ENCODE measurements at places on chromosomes 6 and 20.

DNA sequence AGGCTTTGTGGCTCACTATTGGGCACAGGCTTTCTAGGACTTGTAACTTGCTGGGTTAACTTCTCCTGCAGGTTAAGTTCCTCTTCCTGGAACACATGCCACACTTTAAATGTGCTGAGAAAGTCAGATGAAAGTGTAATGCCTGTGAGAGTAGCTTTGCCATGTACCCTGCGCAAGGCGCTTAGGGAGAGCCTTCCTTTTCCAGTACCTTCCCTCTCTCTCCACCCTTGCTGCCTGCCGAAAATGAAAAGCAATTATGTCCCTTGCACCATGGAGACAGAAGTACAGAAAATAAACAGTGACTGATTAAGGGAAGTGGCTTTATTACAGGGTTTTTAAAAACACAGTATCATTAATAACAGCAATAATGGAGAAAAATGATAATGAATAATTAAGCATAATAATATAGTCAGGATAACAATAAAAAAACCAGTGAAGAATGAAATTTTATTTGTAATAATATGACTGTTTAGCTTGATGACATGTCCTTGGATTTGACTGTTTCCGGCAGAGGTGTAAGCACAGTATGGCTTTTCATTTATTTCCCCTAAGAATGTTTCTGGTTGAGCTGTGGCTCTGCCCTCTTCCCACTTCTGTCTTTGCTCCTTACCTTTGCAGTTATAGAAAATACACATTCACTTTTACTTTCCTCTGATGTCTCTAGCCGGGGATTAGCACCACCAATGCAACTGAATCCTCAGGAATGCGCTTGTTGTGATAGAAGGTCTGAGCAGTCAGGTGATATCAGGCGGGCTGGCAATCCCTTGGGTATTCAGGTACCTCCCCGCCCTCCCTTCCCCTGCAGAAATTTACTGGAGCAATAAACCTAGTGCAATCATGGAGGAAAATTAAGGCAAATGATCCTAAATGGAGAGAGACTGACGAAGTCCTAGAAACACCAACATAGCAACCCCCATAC lies 472.3 kb upstream of the CITED2 start:
- DNase-seq = no peak

GRCh38 chr6:163284151-163284550 lies 130.4 kb upstream of the QKI start:
- DNase-seq = no peak

DNA sequence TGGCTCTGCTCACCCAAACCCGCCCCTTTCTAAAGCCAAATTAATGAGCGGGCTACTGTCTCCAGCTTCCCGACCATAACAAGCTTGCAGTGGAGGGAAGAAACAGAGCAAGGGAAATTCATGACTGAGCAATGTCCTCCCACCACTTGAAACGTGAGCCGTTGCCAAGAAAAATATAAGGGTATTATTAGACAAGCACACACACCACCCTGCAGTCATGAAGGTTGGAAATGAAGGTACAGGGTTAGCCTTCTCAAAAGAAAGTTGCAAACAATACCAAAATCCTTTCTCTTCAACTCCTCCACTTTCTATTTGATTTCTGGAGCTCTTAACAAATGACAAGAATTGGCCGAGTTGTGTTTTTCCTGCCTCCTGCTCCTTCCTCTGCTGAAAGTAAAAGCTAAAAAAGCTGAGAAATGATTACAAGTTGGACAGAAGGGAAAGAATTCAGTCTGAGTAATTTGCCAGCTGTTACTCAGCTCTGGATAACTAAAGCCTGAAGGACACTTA lies 151.1 kb upstream of the B3GAT2 start:
- DNase-seq = no peak

GRCh38 chr6:105136431-105137350 lies 43.1 kb downstream of the POPDC3 start:
- no peak for DNase-seq

GRCh38 chr6:74971633-74972032 lies 234.2 kb downstream of the COL12A1 start:
- no peak for DNase-seq

GRCh38 chr20:46630306-46630705 lies 21.0 kb downstream of the SLC13A3 start:
- no peak for DNase-seq

GRCh38 chr6:115091461-115091860 lies 748.6 kb upstream of the HS3ST5 start:
- DNase-seq = no peak

- no peak for DNase-seq
These were observed 9.3 kb upstream of the EEF1A2 start for GRCh38 chr20:63508072-63508768.

DNA sequence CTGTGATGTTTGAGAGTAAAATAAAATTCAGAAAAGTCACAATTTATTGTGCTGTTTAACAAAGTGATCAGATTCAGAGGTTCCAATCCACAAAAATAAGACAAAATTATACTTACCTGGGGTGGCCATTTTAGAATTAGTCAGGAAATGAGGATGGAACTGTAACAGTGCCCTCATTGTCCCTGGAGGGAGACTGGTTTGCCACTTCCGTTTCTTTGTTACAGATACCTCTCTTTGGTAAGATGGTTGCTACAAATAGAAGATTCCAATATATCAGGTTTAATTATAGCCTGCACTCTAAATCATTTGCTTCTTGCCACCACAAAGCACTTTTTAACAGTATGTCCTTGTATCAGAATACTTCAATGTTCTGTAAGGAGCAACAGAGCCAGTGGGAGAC lies 95.6 kb downstream of the CTNNBL1 start:
- no peak for DNase-seq
